Central memory CD4-positive, alpha-beta T cell (primary cell): ENCODE measurements at places on chromosomes 16 and 17.

- DNase-seq: no peak
Measured at GRCh38 chr17:82880620-82881323, 41.0 kb upstream of the ZNF750 start.

DNA sequence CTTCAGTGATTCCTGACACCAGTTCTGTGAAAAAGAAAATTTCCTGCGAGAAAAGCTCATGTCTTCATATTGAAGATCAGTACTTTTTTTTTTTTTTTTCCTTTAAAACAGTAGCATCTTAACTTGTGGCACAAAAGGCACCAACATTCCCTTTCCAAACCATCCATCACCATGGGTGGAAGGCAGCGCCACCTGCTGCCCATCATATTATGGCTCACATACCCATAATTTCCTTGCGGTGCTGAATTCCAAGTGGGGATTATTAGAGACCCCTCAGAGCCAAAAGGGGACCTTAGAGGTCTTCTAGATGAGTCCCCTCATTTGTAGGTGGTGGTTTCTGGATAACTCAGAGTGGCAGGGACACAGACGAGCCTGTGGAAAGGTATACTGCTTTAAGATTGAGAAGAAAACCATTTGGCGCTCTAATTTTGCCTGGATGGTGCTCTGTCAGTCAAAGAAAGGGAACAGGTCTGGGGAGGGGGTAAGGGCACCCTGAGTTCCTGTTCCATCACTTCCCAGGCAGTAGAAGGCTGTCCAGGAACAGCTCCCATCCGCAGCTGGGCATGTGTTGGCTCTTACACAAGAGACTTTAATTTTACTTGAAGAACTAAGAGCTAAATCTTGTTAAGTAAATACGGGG, 7.9 kb upstream of the SOST start:
- no peak for DNase-seq

DNA sequence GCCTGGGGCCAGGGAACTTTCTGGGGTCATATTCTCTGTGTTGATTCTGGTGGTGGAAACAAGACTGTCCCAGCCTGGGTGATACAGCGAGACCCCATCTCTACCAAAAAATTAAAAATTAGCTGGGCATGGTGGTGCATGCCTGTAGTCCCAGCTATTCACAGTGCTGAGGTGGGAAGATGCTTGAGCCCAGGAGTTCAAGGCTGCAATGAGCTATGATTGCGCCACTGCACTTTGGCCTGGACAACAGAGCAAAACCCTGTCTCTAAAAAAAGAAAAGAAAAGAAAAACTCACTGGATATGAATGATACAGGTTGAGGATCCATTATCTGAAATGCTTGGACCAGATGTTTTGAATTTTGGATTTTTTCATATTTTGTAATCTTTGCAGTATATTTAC, 13.6 kb downstream of the SCGB1C2 start:
- no peak for DNase-seq

GRCh38 chr17:73485130-73485529, 159.1 kb downstream of the SDK2 start:
- DNase-seq: no peak

DNA sequence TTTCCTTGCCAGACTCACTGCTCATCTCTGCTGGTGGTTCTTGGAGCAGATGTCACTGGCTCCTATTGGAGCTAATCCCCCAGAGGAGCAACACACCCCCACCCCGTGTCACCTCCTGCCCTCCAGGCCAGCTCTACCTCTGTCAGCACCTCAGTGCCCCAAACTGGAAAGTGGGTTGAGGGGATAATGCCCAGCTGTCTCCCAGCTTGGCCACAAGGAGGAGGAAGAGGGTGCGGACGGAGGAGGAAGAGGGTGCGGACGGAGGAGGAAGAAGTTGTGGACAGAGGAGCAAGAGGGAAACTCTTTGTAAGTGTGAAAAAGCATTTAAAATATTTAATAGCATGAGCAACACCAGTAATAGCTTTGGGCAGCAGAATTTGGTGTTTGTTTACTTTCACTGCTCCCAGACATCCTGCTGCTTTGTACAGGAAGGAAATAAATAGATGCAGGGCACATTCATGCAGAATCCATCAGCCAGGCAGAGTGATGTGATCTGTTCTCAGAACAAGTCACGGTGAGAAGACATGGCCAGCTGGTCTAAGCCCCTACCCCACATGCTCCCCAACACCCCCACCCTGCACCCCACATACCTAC, 82.5 kb downstream of the C17orf67 start:
- no peak for DNase-seq

DNA sequence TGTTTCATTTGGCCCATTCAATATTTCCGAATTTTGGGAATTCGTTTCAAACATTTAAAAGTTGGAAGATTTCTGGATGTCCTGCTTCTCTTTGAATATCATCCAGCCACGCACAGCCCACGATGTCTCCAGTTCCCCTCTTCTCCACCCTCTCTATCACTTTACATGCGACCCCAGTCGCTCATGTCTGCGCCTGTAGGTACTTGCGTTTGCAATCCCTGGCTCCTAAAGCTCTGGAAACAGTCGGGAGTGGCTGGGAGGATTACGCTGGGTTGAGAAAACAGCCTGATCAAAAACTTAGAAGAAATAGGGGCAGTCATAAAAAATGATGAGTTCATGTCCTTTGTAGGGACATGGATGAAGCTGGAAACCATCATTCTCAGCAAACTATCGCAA, 1.5 kb upstream of the SBK1 start:
- no peak for DNase-seq

DNA sequence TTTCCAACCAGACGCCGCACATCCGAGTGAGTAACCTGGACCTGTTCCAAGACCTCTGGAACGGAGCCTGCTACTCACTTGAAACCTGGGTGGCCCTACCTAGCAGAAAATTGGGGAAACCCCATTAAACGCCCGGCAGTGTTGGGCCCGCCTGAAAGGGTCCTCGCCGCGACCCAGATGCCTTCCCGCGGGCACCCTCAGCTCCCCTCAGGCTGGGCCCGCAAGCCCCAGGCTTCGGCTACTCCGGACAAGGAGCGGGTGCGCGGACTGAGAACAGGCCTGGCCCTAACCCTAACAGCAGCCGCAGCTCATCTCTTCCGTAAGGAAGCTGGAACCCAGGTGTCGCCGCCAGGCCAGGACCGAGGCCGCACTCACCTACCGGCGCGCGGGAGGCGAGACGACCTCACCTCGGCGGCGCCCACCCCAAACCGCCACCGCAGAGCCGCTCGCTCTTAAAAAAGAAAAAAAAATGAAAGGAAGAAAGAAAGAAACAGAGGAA, 344 bp downstream of the PSME3IP1 start:
- peak; percentile 30 for DNase-seq
